Karpas-422 (cell line): ENCODE measurements at places on chromosomes 16 and 17.

GRCh38 chr17:45353043-45353442, 36.2 kb upstream of the MAP3K14 start:
- no peak for DNase-seq

DNA sequence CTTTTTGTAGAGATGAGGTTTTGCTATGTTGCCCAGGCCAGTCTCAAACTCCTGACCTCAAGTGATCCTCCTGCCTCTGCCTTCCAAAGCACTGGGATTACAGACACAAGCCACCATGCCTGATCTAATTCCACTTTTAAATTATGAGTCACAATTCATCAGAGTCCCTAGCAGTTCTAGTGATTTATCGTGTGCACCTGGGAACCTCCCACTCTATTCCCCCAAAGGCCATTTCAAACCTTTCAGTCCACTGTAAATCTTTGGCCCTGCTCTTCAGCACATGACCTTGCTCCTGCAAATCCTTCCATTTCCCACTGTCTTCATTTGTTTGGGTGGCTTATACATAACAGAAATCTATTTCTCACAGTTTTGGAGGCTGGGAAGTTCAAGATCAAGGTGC, 73.0 kb downstream of the HS3ST2 start:
- DNase-seq: no peak

DNA sequence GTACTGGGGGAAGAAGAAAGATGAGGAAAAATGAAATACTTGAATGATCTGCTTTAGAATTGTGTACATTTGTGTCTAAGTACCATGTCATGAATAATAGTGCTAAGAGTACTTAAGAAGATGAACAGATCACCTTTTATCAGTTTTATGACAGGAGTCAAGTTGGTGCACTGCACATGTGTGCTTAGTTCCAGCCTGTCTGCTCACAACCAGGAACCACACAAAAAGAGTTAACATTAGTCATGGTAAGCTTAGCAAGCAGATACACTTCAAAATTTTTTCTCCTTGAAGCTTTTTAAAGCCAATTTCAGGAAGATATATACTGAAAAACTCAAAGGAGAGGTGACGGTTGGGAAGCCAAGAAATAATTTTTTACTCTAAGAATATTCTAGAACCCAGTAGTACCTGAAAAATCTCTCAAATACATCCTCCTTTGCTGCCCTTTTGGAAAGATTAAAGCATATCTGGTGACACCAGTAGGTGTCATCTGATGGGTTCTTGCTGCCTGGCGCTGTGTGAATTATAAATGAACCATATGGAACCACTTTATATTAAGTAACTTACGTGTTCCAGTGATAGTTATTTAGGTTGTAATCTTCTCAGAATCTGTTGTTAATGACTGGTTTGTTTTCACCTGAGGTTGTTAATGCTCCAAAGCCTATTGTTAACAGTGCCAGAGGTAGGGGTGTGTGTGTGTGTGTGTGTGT, 93.4 kb downstream of the MSI2 start:
- no peak for DNase-seq

- no peak for DNase-seq
Measured at GRCh38 chr16:15041271-15042004, 14.4 kb downstream of the NTAN1 start.

DNA sequence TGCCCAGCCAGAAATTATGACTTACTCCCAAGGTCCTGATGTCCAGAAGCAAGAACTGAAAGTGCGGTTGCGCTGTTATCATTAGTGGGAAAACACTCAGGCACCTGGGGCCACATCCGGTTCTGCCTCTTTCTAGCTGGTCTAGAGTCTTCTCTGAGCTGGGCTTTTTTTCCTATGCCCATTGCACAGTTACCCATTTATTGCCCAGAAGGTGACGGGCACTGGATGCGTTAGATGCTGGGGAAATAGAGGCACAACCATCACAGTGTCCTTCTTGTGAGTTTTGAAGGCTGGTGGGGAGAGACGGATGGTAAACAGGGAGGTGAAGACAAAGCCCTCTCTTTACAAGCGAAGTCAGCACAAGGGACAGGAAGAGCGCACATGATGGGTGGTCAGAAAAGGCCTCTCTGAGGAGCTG, 37.7 kb downstream of the PLCG2 start:
- DNase-seq: no peak

- DNase-seq: no peak
Measured at GRCh38 chr16:11314309-11314894, 30.9 kb upstream of the RMI2 start.

GRCh38 chr17:60165971-60166370, 16.2 kb downstream of the CA4 start:
- no peak for DNase-seq

- DNase-seq: peak; percentile 31
Measured at GRCh38 chr16:68786685-68787418, 49.8 kb downstream of the CDH1 start.
